ENCODE measurements at places on chromosomes 11 and 22. TPM values are rescaled to one million over a fixed set of nuclear protein-coding genes. Genes with fewer than 3 reads are reported as not detected.

The KCNK4 gene
- 0.36 TPM for total RNA-seq

The INS gene
- total RNA-seq, result not detected

The LGR4 gene
- 10.8 TPM for total RNA-seq

The DBX1 gene
- total RNA-seq, result not detected

The PANX3 gene
- 0.21 TPM for total RNA-seq

The OR5B2 gene
- not detected for total RNA-seq

The EIF1AD gene
- total RNA-seq, result 34.9 TPM

DNA sequence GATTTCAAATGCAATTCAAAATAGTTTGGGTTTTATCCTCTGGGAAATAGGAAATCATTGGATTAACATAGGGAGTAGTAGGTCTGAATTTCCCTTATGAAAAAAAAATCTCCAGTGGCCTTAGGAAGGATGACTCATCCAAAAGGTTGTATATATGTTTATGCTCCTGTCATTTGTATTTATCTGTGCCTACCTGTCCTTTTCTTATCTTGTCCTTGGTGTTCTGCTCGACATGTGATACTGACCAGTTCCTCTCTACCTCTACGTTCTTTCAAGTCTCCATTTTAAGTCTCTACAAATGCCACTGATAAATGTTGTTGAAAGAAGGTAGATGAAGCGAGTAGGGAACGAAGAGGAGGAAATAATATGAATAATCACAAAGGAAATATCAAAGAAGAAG, 3.0 kb upstream of the SOX6 start:
- DNase-seq, result no peak

DNA sequence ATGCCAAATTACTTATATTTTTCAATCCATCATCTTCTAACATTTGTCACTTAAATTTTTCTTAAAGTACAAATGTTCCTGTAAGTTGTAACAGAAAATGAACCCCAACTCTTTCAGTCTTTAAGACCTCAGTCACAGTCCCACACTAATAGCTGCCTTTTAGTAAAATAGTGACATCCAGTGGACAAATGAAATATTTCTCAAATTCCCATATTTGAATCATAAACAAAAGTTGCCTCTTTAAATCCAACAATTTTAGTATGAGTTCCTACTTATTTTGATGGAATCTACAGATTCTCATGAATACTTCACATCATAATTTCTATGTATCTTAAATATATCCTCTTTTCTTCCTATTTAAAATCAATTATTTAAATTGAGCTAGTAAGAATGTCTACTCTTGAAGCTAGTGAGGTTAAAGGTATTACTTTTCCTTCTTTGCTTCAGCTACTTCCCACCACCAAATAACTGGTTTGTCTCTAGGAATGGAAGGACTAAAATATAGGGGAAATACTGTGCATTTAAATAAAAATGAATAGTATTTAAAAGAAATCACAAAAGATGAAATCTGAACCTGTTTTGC, 9.2 kb downstream of the LIN7C start:
- DNase-seq, result no peak

DNA sequence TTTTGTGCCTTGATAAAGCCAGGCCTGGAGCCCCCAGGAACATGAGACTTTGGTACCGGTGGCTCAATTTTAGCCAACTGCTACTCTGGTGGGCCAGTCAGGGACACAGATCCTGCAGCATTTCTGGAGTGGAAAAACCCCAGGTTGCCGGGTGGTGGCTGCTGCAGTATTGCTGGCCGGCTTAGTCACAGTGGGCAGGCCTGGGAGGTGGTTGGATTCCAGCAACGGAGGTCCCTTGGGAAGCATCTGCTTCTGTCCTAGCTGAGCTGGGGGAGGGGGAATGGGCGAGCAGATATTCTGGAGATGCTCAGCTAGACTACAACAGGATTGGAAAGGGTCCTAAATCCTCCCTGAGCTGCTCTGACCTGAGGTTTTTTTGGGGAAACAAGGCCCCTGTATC, 31.6 kb upstream of the ACCSL start:
- DNase-seq, result no peak

DNA sequence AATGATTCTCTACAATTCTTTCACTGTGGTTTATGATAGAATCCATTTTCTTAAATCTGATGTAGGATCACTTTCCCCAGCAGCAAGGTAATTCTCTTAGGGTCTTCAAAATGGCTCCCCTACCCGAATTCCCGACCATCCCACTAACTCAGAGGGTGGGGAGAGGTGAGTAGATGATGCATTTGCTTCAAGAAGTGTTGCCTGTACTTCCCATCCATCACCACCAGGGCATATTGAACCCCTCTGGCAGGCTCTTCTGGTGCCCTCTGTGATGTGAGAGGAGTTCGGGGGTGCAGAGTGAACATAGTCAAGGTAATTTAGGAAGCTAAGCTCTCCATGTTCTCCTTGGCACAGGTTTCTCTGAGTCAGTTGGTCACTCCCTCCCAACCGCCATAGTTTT, 52.3 kb downstream of the ZNRF3 start:
- DNase-seq, result no peak

DNA sequence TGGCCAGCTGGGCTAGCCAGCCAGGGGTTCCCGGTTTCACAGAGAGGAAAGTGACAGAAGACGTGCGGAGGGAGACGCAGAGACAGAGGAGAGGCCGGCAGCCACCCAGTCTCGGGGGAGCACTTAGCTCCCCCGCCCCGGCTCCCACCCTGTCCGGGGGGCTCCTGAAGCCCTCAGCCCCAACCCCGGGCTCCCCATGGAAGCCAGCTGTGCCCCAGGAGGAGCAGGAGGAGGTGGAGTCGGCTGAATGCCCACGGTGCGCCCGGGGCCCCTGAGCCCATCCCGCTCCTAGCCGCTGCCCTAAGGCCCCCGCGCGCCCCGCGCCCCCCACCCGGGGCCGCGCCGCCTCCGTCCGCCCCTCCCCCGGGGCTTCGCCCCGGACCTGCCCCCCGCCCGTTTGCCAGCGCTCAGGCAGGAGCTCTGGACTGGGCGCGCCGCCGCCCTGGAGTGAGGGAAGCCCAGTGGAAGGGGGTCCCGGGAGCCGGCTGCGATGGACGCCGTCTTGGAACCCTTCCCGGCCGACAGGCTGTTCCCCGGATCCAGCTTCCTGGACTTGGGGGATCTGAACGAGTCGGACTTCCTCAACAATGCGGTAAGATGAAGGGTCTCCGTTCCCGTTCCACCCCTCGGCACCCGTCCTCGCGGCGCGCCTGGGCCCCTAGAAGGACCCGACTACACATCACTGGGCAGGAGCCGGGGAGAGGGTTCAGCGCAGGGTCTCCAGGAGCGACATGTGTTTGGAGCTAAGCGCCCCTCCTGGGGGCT, at the start of gene CREB3L1:
Gene CREB3L1, plus strand, starts transcription at position 41 of the 765 bp plus-strand sequence. Its CDS starts 450 bp downstream, at position 491.
- DNase-seq, result peak; percentile 32

DNA sequence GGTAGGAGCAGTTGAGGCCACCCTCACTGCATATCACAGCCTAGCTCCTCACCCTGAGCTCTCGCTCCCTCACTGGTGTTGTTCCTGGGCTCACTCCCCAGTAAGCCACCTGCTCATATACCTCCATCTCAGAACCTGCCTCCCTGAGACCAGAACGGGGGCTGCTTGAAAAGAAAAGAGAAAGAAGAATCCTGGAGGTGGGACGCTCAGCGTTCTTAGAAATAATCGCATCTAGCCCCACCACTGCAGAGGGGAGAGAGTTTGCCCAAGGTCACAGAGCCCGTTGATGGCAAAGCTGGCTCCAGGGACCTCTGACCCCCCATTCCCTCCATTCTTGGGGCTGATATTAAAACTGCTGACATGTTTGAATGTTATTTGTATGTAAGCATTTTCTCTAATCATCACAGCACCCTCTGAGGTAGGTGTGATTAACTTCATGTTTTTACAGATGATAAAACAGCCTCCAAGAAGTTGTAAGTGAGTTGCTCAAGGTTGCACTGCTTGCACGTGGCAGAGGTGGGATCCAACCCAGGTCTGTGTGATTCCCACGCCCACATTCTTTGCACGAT, 132.6 kb upstream of the TEAD1 start:
- no peak for DNase-seq

DNA sequence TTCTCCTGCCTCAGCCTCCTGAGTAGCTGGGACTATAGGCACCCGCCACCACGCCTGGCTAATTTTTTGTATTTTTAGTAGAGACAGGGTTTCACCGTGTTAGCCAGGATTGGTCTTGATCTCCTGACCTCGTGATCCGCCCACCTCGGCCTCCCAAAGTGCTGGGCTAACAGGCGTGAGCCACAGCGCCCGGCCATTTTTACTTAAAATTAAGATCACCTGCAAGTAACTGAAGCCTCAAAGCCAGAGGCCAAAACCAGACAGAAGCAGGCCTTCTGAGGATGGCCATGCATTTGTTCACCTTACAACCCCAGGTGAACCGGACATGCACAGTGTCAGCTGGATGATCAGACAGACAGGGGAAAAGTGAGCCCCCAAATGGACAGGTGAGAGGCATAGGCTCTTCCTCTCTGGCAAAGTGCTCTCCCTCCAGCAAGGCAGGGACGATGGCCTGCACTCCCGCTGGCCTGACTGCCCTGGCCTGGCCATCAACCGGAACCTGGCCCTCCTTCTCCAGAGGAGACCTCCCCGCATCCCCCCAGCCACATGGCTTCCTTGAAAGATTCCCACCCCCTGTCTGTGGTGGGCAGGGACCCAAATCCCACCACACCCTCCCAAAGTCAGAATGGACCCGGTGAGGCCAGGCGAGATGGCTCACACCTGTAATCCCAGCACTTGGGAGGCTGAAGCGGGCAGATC, 25.9 kb downstream of the APOBEC3H start:
- no peak for DNase-seq

GRCh38 chr22:38230108-38230825, 28.5 kb downstream of the MAFF start:
- peak; percentile 63 for DNase-seq

DNA sequence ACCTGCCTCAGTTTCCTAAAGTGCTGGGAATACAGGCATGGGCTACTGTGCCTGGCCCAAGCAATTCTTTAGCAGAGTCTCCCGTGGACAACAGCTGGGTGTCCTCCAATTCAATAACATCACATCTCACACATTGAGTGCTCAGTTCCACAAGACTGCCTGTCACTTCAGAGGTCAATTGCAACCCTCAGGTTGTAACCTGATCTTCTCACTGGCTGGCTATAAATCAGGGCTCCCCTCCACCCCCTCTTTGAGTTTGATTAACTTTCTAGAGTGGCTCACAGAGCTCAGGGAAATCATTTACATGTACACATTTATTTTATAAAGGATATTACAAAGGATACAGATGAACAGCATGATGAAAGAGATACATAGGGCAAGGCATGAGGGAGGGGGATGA, 68.1 kb downstream of the MCHR1 start:
- DNase-seq, result no peak

DNA sequence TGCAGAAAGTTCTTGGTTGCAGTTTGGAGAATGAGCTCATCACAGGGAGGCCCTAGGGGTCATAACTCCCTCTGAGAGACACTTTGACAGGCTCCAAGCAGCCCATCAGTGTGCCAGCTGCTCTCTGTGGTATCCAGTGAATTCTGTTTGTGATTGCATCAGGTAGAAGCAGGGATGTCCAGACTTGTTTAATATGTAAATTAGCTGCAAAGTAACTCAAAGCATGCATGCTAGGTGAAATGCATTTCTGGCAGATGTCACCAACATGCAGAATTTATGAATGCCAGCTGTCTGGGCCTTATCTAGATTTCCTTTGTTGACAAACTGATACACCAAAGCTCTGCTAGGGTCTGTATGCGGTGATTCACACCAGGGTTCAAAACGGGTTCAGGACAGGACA, 123.6 kb upstream of the MTNR1B start:
- no peak for DNase-seq

DNA sequence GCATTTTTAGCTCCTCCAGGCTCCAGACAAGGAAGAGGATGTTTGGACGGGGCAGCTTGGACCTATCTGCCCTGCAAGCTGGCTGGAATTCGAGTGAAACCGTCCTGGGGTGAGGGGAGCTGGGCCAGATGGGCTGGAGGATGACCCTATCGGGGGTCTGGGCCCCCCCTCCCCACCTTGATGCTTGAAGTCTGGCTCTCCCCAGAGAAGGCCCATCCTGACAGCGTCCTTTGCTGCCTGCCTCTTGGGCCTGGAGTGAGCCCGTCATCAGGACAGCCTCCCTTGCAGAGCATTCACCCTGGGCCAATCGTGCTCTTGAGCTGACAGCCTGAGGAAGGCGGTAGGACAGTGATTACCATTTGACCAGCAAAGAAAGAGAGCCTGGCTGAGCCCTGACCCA, 5.3 kb upstream of the PDGFB start:
- DNase-seq, result no peak

DNA sequence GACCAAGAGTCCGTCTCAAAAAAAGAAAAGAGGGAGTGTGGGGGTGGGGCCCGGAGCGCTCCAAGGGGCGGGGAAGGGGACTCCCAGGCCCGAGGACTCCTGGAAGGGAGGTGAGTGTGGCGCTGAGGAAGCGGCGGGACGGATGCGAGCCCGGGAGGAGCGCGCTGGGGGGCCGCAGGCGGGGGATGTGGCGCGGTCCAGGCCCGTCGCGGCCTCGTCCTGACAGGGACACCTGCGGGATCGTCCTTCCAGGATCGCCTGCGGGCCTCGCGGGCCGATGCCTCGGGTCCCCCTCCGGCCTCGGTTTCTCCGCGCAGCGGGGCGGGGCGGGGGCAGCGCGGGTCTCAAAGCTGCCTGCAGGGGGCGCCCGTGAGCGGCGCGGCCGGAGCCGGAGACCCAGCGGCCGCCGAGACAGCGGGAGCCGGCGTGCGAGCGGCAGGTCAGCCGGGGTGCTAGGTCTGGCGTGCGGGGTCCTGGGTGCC, 3.8 kb upstream of the ADORA2A start:
- peak; percentile 79 for DNase-seq

DNA sequence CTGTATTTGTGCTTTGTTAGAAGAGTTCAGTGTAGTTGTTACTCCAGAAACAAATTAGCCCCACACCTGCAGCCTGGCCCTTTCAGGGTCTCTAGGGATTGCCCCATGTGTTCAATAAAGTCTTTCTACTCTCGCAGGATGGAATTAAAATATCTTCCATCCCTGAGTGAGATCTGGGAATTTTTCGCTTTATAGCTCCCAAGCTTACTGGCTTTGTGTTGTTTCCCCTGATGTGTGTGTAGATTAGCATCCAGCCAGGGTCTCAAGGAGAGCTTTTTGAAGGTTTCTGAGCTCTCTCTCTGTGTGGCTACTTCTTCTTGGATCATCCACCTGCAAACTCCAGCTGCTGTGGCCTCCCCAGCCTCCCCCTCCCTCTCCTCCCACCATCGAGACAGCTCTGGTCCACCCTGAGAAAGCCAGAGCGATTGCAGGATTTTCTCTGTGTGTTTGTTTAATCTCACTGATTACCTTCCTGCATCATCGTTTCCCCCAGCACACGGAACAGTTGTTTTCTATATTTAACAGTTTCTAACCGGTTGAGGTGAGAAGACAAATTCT, 553.5 kb downstream of the TBC1D22A start:
- DNase-seq, result no peak

DNA sequence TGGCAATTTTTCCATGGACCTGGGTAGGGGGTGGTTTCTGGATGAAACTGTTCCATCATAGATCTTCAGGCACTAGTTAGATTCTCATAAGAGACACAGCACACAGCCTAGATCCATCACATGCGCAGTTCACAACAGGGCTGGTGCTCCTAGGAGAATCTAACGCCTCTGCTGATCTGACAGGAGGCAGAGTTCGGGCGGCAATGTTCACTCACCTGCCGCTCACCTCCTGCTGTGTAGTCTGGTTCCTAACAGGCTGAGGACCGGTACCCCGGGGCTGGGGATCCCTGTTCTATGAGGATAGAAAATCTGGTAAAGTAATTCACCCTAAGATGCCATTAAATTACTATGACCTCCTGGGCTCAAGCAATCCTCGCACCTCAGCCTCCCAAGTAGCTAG, 318.0 kb downstream of the KIRREL3 start:
- no peak for DNase-seq

All from endothelial cell (in vitro differentiated cells).